ENCODE measurements at places on chromosomes 12 and 14.

DNA sequence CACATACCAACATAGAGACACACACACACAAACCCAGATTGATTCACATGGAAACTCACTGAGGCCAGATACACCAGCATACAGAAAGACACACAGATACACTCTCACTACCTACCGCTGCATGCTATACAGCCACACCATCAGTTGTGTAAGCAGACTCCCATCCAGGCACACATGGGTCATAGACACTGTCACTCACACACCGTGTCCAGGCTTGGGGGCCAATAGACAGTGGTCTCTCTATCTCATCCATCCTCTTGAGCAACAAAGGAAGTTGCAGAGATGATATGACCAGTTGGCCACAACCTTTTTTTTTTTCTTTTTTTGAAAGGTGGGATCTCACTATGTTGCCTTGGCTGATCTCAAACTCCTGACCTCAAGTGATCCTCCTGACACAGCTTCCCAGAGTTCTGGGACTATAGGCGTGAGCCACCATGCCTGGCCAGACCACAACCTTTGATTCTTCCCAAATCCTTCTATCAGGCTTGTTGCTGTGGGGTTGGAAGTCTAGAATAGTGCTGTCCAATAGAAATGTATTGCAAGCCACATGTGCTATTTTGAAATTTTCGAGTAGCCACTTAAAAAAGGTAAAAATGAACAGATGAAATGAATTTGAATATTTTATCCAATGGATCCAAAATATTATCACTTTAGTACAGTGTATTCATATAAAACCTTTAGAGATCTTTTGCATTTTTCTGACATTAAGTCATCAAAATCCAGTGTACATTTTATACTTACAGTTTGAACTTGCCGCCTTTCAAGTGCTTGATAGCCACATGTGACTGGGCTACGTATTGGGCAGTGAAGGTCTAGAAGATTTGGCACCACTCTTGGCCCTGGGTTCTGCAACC is 7.4 kb downstream of the LRP1-AS start:
- DNase-seq: no peak

GRCh38 chr12:75361408-75361807 is 26.9 kb downstream of the GLIPR1L1 start:
- no peak for DNase-seq

DNA sequence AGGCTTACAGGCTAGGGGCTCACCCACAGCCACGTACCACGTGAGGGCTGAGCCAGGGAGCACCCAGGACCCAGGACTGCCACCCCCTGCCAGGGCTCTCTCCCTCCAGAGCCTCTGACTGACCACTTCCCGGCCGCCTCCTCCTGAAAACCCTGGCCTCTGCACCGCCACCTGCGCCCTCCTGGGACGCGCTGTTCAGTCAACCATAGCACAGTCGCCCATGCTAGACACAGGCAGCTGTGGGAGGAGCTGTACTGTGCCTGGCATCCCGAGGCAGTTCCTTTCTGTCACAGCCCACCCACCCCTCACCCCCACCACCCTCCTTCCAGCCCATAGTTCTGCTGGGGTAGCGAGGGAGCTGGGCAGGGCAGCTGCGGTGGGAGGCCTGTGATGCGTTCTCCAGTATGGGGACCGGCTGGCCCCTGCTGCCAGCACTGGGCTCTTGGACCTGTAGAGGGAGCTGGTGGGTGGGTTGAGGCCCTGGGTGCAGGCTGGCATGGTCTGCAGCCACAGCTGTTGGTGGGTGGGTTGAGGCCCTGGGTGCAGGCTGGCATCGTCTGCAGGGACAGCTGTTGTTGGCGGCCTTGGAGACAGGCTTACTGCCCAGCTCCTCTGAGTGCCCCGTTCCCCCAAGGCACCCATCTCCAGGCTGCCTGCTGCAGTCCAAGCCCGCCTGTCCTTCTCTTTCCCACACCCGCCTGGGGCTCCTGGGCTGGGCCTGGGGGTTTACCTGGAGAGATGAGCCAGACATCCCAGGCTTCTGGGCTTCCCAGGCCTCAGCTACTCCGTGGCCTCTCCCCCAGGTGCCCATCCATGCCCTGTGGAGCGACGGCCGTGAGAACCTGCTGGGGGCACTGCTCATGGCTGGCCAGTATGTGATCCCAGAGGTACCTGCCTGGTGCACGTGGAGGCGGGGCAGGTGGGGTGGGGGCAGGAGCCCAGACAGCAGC is 11.5 kb downstream of the ASPG start:
- DNase-seq: no peak

- DNase-seq: no peak
Measured at GRCh38 chr12:89991807-89992590, 283.4 kb upstream of the ATP2B1 start.

DNA sequence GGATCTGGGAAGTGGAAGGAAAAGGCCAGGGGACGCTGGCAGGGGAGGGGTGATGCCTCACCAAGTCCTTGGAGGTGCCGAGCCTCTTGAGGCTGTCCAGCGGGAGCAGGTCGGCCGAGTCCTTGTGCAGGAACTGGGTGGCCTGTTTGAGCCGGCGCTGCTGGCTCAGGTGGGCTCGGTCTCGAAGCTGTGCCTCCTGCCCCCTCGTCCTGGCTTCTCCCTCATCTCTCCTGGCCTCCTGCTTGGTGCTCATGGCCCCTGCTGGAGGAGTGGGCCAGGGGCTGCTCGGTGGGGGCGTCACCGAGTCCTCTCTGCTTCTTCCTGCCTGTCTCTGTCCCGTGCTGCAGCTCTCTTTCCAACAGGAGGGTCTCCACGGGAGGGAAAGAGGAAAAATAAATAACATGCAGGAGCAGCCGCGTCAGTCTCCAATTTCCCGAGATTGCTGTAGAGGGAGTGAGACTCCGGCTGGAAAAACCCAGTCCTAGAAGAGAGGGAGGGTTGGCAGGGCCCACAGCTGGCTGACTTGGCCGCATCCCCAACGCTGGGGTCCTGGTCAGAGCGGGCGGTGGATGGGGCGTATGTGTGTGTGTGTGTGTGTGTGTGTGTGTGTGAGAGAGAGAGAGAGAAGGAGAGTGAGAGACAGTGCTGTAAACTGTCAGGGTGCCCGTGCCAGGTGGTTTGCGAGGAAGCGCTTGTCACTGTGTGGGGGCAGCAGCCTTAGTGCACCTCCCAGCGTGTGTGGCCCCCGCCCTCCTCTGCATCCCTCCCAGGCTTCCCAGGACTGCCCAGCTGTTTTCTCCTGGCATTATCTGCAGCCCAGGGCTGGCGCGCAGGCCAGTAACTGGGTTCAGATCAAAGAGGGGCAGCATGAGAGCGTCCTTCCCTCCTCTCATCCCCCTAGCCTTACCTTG is at the start of gene NRIP2:
Gene NRIP2, minus strand, starts transcription at position 455 of the 911 bp plus-strand sequence. Its CDS starts 52 bp downstream, at position 403.
- no peak for DNase-seq
